ENCODE measurements at places on chromosomes 6 and 20.
A peak's percentile ranks its signal among the peaks of the same experiment; 100 is the strongest.

- DNase-seq = no peak
These were observed 151.1 kb downstream of the TMEM242 start for GRCh38 chr6:157172231-157172701.

GRCh38 chr6:136144251-136145023, 105.7 kb downstream of the MTFR2 start:
- DNase-seq = no peak

- DNase-seq = peak; percentile 64
These were observed 7.7 kb upstream of the FOXF2 start for GRCh38 chr6:1381481-1382330.

DNA sequence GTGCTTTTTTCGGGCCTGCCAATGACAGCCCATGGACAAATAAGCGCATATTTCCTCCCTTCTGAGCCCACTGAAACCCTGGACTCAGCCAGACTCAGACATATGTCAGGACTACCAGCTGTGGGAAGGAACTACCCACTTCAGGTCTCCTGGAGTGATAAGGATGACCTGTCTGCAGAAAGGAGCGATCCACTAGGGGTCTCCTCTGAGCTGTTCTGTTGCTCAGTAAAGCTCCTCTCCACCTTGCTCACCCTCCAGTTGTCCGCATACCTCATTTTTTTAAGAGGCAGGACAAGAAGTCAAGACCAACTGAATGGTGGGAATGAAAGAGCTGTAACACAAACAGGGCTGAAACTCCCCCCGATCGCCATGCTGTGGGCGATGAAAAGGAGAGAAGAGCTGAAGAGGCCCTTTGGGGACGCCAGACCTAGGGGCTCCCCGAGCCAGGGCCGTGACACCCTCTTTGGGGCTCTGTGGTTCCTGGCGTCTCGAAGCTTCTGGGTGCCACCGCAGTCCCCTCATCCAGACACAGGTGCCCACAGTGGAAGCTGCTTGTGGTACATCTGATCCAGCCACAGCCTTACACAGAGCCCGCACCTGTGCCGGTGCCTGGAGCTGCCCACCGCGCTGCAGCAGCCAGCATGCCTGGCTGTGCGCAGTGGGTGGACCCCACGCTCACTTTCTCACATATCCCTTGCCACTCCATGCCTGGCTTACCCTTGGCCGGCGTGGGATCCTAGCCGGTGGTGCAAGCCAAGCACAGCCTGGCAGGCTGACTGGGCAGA, 68.8 kb downstream of the EYS start:
- DNase-seq = no peak

DNA sequence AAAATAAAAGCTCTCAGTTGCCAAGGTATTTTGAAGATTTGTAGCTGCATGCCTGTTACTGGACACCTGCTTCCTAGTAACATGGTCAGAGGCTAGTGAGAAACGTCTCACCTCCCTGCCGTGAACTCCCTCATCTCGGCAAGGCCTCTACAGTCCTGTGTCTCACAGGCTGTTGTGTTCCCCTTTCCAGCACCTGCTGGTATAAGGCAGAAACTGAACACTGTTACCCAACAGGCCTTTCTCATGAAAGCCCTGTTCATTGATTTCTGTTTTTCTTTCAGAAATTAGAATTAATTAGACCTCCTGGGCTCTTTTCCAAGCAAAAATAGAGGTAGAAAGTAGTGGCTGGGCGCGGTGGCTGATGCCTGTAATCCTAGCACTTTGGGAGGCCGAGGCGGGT, 17.6 kb upstream of the SRSF3 start:
- DNase-seq = no peak
